ENCODE measurements at places on chromosomes 2 and 18.

DNA sequence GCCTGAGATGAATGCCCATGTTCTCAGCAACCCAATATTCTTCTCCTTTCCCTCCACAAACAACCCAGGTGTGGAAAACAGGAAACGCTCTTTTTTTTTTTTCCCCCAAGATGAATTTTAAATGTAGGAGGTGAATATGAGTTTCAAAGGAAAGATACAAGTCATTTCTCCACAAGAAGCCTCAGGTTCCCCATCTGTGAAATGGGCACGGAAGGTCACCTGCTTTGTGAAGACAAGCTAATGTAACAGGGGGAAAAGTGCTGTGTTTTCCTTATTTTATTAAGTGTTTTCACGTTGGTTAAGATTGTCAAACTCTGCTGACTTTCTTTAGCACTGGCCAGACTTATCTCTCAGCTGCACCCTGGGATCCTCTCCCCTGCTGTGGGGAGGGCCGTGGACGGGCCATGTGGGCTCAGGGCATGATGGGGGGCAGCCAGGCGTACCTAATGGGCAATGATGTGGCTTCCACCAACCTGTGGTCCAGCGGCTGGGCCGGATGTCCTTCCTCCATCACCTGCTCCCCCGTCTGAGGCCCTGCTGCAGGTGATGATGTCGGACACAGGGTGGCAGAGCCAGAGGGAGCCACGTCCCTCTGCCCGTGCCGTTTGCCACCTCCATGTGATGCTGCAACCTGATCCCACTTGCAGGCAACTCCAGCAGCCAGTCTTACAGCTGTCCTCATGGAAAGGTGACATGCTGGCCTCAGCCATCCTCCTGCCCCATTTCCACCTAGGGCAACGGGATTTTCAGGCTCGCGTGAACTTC, 130.0 kb upstream of the PXDN start:
- DNase-seq: no peak

DNA sequence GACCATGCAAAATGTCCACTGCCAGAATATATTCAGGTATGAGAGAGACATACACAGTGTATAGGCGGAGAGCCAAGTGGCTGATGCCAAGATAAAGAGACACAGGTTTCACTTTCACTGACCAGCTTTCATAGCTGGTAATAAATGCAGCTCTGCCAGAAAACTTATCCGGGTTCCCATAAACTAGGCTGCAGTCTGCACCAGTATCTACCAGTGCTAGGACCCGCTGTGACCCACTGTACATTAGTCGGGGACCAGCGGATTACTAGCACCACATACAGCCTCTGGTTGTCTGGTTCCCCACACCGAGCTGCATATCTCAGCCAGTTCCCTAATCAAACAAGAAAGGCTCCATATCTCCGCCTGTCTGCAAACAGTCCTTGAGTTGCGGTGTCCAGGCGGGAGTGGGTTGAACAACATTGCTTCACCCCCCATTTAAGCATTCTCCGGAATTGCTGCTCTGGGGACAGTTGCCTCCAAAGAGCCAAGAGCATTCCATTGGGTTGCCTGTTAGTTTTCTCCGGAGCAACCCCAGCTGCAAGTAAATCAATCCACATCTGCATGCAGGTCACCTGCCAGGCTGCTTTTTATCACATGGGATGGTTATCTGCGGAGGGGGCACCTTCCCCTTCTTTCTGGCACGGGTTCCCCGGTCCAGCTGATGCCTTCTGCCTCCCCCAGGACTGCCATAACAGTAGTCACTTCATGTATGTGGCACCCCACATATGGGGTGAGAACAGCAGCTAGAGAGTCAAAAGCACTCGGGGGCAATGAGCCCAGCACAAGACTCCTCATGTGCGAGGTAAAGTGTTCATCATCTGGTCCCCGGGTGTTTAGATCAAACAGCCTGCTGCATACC, 18.0 kb upstream of the KLHL23 start:
- no peak for DNase-seq

- DNase-seq: no peak
These were observed 16.3 kb downstream of the FBLN7 start for GRCh38 chr2:112154246-112155117.

DNA sequence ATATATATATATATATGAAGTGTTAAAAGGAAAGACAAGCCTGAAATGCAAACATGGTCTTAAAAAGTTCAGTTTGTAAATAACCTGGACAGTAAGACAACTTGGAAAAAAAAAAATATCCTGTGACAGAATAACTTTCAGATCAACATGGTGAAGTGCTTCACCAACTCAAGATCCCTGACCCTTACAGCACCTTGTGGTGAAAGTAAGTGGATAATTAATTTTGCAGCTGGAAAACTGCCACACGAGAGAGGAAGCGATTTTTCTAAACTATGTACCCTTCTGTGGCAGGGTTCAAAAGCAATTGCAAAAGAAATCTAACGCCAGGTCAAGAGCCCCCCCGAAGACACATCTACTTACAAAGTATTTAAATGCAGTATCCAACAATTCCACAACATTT, 95.8 kb downstream of the PAX3 start:
- DNase-seq: no peak

- DNase-seq: no peak
These were observed 106.4 kb upstream of the TPO start for GRCh38 chr2:1306687-1307516.

- DNase-seq: no peak
These were observed 75.5 kb upstream of the ST8SIA3 start for GRCh38 chr18:57276829-57277228.

DNA sequence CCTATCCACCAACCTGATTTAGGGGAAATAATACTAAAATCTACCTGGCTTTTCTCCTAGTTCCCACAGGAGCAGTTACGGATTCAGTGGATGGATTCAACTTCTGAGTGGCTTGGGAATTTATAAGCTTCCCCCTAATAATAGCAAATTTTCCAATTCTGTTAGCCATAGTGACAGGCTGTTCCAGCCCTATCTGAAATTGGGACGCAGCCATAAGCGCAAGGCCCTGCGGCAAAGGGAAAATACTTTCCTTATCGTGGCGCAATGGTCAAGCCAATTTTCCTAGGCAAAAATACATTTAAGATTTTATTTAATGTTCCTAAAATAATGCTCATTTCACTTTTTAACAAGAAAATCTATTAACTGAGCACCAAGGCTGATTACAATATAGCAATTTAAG, 49.7 kb downstream of the CDH2 start:
- DNase-seq: no peak

DNA sequence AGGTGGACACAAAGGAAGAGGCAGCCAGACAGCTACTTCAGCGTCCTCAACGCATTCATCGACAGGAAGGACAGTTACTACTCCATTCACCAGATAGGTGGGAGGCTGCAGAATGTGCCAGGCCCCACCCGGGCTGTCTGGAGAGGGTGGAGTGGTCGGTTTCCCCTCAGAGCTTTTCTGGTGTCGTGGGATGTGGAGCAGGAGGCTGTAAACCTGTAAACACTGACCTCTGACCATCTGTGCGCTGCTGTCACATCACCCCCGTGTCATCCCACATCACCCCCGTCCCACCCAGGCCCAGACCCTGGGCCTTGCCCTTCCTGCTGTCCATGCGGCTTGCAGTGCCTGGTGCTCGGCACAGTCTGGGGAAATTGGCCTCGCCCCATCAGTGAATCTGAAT, 17.1 kb downstream of the ATG4B start:
- DNase-seq: no peak

DNA sequence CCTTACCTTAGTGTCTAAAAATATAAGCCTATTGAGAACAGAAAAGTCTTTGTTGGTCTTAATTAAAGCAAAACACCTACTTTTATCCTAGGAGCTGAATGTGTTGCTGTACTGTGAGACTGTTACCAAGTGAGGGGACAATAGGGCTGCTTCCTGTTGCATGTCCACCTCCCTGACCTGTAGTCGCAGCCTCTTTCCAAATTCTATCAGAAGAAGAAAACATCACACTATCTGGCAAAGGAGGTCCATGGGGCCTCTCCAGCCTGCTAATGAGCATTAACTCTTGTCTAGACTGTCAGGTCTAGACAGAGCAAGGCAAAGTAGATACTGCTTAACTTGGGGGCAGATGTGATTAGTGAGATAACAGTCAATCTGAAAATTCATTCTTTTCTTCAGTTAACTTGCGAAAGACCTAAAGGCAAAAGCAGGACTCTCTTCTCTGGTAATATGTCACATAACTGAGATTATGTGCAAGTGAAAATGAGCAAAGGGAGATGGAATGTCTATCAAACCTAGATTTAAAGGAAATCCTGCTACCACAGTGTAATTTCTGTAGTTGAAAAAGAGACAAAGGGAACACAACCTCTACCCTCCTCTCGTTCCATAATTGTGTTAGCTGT, 66.9 kb downstream of the CDH20 start:
- DNase-seq: no peak

GRCh38 chr18:63953811-63954210, 4.7 kb downstream of the HMSD start:
- DNase-seq: no peak
